ENCODE measurements at places on chromosomes 3 and 15.

- no peak for DNase-seq
Measured at GRCh38 chr3:123638936-123639689, 54.3 kb upstream of the HACD2 start.

GRCh38 chr15:42065033-42065432 is 29.3 kb downstream of the PLA2G4D start:
- no peak for DNase-seq

DNA sequence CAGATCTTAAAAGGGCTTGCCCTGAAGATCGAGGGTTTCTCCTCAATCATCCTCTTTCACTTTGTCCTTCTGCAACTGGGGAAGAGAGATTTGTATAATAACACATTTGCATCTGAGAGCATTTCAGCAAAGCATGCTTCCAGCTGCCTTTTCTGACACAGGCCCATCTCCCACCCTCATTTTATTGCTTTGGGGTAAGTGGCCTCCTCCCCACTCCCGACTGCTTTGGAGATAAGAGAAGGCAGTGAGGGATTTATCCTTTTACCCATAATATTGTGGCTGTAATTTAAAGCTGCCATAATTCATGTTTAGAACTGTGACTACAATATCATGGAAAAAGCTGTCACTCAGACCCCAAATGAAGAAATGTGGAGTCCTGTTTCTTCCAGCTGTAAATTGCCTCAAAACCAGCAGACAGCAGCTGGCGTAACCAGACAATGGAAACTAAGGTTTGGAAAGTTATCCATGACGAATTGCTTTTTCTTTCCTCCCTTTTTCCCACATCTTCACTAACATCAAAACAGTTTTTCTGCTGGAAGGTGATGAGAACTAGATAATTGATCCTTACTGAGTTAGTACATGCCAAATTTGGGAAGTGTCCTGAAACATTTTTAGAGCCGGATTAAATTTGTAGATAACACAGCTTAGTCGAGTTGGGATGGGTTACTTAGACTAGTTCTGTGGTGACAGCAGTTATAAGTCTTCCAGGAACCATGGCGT is 104.2 kb upstream of the PFN2 start:
- peak; percentile 28 for DNase-seq

- DNase-seq = no peak
Measured at GRCh38 chr15:81176291-81176893, 20.3 kb upstream of the IL16 start.

DNA sequence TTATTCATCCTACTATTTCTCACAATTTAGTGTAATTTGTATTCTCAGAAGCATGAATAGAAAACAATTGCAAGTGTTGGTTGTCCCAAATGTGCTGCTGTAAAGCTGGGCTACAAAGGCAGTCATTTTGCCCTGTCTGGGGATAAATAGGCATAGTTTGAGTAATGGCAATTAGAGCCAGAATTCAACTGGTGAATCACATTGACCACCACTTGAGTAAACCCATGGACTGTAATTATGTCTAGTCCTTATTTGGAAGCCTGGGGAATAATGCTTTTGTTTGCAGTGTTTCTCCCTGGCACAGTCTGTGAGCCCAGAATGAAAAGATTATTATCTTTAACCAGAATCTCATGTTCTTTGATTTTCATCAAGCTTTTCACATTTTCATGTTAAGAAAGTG is 30.5 kb upstream of the CHL1 start:
- no peak for DNase-seq

GRCh38 chr3:94172695-94173310 is 109.9 kb downstream of the NSUN3 start:
- no peak for DNase-seq

DNA sequence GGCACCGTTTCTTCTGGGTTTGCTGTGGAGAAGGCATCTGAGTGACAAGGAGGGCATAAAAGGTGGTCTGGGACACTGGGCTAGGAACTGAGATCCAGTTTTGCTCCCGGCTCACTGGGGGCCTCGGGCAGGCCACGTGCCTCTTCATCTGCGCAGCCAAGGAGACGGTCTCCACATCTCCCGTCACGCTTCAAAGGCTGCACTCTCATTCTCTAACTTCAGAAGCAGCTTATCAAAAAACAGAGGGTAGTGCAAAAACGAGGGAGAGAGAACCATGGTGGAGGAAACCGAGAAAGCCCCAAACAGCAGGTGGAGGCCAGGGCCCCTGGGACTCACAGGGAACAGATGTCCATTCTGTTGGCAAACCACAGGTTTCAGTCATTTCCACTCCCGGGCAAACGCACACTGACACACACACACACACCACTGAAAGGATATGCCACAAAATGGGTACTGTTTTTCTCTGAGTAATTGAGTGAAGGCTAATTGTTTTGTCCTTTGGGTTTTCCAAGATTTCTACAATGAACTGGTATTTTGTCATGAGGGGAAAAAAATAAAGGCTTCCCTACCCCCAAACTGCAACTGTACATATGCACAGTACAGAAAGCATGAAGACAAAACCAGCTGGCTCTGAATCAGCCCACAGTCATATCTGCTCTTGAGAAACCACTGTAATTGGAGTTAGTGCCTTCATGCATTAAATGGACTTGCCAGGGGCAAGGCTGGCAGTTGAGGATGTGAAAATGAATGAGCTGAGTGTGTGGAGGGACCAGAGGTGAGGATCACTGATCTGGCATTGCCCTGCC is 71.9 kb downstream of the MGLL start:
- no peak for DNase-seq

DNA sequence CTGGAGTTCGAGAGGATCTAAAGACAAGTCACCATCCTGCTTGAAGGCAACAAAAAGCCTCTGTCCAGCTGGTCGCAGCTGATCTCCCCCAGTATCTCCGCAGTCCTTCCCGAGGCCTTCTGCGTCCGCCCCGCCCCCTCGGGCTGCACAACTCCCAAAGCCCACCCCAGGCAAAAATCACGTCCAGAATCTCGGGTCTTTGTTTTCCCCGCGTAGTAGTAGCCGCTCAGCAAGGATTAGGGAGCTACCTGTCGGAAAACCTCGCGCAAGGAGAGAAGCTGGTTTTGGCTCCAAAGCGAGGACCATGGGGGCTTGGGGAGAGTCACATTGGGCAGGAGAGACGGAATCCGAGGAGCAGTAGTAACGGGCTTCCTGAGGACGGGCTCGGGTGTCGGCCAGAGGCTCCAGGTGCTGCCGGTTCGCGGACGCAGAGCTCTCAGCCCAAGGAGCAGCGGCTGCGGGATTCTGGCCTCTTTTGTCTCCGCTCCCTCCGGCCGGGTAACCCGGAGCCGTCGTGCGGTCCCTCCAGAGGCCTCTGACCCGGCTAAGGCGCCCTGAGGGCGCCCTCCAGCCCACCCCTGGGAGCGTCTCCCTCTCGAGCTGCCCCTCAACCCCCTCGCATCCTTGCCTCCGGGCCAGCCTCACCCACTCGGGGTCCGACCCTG is 401 bp downstream of the ZSCAN29 start:
- no peak for DNase-seq

DNA sequence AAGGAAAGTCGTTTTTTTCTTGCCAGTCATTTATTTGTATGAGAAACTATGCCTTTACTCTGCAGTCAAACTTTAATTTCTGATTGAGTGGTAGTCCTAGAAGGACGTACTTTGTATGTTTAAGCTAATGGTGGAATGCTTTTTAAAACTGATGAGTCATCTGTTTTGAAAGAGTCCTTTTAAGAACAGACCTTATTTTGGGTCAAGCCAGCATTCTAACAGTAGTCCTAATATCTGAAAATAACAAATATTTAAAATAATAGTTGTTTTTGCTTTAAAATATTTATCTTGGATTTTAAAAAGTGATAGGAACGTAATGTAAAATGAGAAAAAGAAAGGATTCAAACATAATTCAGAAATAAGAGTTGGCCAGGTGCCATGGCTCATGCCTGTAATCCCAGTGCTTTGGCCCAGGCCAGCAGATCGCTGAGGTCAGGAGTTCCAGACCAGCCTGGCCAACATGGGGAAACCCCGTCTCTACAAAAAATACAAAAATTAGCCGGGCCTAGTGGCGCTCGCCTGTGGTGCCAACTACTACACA is 1.3 kb upstream of the LRRC58 start:
- DNase-seq = no peak

DNA sequence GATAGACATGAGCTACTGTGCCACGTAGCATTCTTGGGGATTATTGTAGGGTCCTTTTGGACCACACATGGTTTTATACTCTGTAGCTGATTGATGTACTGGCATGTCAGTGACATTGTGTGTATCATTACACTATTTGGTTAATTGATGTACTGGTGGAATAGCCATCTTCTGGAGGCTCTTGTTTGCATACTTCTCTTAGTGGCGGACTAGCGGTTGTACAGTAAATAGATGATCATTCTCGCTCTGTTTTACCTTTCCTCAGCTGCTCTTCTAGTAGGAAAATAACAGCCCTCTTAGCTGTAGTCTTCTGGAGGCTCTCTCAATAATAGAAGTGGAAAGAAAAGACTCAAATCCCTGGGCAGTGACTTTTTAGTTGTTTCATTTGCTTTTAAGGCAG is 24.8 kb downstream of the IGF1R start:
- DNase-seq = no peak

GRCh38 chr15:80182611-80183261 is 29.9 kb downstream of the FAH start:
- no peak for DNase-seq

DNA sequence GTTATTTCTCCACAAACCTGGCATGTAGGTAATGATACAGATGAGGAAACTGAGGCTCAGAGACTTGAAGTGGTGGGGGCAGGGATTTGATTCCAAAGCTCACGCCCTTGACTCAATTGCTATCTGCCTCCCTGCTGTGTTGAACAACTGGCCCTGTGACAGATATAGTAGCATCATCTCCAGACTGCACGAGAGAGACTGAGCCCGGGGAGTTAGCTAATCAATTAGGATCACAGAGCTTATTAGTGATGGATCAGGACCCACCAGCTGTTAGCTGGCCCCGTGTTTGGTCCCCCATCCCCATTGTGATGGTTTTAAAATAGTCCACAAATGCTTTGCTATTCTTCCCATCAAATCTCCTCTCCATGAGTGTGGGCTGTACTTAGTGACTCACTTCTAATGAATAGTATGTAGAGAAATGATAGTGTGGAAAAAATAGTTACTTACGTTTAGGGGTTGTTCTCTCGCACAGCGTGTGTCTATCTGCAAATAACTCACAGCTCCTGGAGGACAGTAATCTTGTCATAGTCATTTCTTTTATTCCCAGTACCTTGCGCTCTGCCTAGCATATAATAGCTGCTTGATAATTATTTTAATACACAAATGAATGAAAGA is 74.4 kb upstream of the KLF13 start:
- no peak for DNase-seq

DNA sequence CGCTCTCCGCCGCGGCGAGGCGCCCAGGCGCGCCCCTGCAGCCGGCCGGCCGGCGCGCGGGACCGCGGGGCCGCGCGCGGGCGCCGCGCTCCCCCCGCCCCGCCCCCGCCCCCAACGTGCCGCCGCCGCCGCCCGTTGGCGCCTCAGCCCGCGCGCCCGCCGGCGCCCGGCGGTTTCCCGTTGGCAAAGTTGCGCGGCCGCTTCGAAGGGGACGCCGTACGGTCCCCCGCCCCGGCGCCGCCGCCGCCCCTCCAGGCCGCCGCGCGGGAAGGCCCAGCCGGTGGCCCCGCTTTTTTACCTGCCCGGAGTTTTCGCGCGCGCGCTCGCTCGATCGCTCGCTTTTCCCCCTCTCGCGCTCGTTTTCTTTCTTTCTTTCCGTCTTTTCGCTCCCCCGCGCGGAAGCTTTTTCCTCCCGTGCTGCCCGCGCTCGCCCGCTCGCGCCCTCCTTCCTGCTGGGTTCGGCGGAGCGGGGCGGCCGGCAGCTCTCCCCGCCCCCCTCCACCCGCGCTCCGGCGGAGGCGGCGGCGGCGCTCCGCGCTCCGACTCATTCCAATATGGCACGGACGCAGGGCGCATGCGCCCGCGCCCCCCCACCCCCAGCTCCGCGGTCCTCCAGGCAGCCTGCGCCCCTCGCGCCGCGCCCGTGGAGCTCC is at the start of gene SFMBT1:
SFMBT1 (minus strand) TSS at position 556 of the 653 bp plus-strand sequence. CDS start 76,945 bp downstream, outside the sequence.
- peak; percentile 33 for DNase-seq

DNA sequence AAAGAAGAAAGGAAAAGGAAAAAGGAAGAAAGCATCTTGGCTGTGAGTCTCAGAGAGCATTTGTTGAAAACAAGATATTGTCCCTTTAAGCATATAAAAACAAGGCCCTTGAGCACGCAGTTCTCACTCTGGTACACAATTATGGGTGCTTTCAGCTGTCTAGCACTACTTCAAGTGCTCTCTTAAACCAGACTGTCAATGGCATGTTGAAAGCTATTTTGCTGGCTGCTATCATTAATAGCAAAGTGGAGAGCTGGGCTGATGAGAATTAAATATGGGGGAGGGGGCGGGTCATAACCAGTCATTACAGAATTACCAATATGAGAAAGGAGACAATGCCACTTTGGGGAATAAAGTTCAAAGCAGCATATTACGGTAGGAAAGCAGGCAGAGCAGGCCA is 9.3 kb downstream of the TLE3 start:
- no peak for DNase-seq

DNA sequence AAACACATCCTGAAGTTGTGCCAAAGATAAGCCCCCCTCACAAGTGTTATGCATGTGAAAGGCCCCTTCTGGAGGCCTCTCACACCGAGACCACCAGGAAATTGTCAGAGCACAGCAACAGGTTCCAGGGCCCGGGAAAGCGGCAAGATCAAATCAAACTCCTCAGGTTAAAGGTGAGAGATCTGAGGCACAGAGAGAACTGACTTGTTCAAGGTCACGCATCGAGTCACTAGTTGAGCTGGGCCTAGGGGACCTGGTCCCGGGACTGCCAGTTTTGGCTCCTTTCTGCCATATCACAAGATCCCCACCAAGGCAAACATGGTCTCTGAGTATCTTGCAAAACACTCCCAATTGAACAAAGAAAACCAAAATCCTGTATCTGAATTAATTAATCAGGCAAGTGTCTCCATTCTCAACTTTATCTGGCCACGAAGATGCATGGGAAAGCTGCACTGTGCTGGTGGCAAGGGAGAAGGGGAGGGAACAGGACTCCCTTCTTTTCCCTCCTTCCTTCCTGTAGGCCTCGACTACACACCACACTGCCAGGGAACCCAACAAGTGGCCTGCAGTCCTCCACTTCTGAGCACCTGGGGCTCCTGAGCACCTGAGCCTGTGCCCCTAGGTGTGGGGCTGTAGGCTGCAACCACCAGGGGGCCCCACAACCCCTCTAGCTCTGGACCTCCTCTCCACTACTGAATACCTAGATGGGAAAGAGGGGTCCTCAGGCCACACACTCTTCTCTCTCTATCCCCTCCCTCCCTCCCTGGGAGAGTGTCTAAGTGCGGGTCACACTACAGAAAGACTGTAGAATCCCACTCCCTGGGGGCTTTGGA is 37.3 kb downstream of the ANP32A start:
- peak; percentile 52 for DNase-seq
